NK-92 treated with Interleukin-12 subunit alpha and Interleukin-12 subunit beta, amount 100 ng/mL, for 24 hours (cell line): ENCODE measurements at places on chromosomes 1 and 21.

DNA sequence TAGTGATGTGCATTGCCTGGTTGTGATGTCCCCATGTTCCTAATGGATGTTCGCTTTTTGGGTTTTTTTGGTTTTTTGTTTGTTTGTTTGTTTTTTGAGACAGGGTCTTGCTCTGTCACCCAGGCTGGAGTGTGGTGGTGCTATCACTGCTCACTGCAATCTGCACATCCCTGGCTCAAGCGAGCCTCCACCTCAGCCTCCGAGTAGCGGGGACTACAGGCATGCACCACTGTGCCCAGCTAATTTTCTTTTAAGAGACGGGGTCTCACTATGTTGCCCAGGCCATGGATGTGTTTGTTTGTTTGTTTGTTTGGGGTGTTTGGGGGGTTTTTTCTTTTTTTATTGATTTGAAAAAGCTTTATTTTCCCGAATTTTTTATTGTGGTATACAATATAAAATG lies 2.1 kb downstream of the COL6A2 start:
- no peak for DNase-seq

DNA sequence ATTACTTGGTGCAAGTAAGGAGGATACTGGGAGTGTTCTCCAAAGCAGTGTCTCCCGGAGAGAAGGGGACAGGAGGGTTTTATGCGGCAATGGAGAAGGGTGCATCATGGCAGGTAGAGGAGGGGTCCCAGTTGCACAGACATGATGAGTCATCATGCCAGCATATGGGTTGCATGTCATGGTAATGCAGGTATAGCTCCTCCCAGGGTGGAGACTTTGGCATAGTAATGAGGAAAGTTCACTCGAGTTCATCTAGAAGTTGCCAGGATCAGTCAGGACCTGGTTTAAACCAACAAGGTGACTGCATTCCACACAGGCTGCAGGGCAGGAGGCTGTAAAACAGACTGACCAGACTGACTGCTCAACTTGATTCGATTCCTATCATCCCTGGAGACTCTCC lies 355.7 kb upstream of the DUSP10 start:
- no peak for DNase-seq

DNA sequence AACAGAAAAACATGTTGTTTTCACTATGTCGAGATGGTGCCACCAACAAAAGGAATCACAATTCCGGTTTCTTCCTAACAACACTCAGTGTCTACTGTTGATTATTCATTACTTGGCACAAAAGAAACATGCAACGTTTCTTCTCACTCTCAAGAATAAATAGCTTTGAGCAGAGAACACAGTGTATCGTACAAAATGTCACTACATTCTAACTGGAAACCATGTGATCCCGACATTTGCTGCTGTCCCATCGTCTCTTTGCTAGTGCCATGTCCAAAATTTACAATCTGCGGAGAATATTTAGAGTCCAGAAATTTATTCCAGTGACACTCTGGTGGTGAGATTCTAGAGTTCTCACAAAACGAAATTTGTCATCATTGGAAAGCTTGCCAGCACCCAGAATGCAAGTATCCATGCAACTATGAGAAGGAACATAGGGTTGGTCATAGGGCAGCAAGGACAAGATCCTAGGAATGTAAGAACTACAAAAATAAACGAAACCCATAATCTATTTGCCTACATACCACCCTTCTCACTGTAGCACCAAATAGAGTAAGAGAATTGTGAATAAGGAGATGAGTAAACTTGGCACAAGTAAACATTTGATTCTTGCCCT lies 505.1 kb downstream of the LTN1 start:
- DNase-seq, result no peak

DNA sequence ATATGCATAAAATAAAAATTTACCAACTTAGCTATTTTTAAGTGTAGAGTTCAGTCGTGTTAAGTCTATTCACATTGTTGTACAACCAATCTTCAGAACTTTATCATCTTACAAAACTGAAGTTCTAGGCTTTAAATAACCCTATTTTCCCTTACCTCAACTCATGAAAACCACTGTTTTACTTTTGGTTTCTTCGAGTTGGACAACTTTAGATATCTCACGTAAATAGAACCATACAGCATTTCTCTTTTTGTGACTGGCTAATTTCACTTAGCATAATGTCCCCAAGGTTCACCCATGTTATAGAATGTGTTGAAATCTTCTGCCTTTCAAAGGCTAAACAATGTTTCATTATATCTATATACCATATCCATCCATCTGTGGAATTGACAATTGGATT lies 819.0 kb upstream of the ADGRL4 start:
- no peak for DNase-seq

- DNase-seq, result no peak
Observed at GRCh38 chr1:168626326-168626725, 49.9 kb downstream of the XCL1 start.

- DNase-seq, result no peak
Observed at GRCh38 chr1:210378736-210379135, 50.0 kb downstream of the HHAT start.

- no peak for DNase-seq
Observed at GRCh38 chr21:39012326-39013230, 170.7 kb downstream of the PSMG1 start.

GRCh38 chr1:93525431-93525830 lies 77.5 kb downstream of the FNBP1L start:
- no peak for DNase-seq

DNA sequence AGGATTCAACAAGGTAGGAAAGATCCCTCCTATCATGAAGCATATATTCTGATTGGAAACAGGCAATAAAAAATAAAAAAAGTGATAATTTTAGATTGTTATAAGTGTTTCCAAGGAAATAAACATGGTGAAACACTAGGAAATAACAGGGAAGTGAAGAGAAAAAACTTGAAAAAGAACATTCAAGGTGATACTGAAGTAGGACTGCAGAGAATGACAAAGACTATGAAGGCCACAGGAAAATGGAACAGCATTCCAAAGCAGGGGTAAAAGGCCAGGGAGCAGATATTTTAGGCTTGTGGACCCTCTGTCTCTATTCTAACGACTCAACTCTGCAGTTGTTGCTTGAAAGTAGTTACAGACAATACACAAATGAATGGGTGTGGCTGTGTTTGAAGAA lies 7.9 kb downstream of the ANKRD45 start:
- no peak for DNase-seq

DNA sequence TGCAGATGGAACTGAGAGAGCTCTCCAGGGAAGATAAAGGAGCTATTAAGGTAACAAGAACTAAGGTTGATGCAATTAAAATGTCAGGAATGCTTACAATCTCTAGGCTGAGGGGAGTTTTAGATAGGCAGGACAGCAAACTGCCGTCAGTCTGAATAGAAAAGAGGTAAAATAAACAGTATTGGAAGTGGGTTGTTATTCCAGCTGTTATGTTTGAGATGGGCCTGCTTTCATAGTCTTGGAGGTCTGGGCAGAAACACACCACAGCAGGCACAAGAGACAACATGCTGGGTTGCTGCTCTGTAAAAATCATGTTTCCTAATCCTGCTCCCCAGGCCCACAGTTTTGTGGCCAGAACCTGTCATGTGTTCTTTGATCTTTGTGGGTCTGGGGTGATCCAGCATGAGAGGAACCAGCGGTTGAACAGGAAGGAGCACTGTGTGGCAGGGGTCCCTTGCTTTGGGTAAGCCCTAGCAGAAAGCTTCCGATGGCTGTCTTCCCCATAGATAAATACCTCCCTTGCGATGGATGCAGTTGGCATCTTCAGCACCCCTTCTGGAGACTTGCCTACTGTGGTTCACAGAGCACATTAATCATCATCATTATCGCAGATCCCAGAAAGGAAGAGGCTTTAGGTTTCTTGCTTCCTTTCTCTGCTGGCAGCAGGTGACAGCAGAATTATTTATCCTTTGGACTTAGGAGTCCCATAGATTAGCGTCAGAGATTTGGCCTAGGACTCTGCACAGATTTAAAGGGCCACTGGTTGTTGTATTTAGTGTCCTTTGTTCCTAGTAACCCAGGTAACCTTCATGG lies 97.1 kb downstream of the AK5 start:
- no peak for DNase-seq

DNA sequence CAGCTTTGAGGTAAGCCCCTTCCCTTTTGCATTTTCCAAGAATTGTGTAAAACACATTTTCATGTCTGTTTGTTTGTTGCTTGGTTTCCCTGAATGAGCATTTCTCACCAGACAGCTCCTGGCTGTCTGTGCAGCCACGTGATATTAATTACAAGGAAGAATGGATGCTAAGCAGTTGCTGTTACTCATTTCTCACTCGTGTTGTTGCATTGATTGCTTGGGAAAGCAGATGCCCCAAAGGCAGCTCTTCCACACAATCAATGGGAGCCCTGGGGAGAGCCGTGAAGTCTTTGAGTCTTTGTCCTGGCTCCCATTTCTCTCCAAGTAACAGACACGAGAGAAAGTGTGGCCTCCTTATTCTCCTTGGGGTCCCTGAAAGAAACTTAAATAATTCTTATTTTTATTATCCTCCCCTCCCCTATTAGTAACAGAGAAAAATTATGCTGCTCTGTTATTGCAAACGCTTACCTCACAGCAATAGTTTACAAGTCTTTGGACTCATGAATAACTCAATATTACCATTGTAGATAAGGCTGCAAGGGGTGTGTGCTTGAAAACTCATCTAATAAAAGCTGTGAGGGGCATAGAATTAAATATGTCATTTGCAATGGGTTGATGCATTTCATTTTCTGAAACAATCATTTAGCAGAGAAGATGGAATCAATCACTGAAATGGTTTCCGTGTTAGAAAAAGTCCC lies 127.7 kb upstream of the CAMK1G start:
- no peak for DNase-seq

DNA sequence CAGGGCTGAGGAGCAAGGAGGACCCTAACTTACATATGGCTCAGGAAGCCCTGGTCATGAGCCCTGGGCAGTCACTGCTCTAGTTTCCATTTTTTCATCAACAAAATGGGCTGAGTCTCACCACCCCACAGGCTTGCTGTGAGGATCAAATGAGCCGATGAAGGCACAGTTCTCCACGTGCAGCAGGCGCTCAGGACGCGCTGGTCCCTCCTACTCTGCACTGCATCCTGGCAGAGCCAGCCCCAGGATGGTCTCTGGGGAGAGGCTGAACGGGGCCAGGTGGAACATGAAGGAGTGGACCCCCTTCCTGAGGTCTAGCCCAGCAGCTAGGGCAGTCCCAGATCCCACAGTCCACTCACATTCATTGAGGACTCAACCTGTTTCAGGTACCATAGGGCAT lies 349.3 kb downstream of the PTPRU start:
- DNase-seq, result no peak

DNA sequence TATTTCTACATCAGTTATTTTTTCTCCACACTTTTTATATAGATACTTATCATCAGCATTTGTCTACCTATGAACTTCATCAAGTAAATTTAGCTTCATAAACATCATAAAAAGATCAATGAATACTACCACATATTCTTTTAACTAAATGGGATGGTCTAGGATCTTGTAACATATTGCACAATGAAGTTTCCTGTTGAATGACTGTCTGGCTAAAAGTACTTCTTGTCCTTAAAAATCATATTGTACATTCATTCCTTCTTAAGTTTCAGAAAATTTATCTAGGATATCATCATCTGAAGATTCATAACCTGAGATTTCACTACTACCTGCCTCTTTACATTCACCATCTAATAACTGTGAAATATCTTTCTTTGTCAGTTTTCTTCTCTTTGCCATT lies 69.0 kb downstream of the MAGI3 start:
- no peak for DNase-seq
